ENCODE measurements at places on chromosomes 12 and 14. TPM values are rescaled to one million over a fixed set of nuclear protein-coding genes. Genes with fewer than 3 reads are reported as not detected.
A peak's percentile ranks its signal among the peaks of the same experiment; 100 is the strongest.

The ALX1 gene
- not detected for total RNA-seq

The TAC3 gene
- total RNA-seq: not detected

The HHIPL1 gene
- total RNA-seq: 11.9 TPM

The OTX2 gene
- total RNA-seq: not detected

The RASSF9 gene
- total RNA-seq: 1.9 TPM

- H3K36me3 ChIP-seq: no peaks in the 10 kb centered on the region
- no peak for DNase-seq
- no peak overlapping the region for H3K27ac ChIP-seq
- H3K4me3 ChIP-seq: no peak overlapping the region
Measured at GRCh38 chr12:2129076-2129475, 76.3 kb downstream of the CACNA1C start.

DNA sequence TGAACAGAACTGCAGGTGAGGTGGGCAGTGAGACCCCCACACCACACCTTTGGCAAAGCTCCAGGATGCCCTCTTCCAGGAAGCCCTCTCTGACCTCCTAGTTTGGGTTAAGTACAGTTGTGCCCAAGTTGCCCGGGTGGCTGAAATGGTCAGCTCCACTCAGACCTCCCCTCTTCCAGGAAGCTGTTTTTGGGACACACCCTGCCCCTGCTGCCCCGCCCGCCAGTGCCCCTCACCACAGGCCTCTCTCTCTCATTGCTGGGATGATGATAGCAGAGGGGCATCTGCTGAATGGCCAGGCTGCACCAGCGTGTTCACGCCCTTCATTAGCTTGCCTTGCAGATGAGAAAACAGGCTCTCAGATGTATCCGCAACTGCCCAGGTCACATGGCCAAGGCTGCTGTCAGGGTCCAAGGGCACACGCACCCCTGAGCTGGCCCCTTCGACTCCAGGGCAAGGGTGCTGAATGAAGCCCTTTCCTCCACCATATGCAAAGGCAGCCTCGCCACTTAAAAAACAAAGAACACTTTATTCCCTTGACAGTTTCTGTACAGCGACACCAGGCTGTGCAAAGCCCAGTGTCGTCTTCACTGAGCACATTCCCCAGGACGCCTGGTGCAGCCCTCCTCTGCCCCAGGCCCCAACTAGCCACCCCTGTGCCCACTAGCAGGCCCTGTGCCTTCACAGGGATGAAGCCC lies 15.5 kb downstream of the SLC25A29 start:
- H3K4me3 ChIP-seq: no peak overlapping the region
- DNase-seq: peak; percentile 54
- peaks cover 10% of the 10 kb centered on the region for H3K36me3 ChIP-seq
- peaks cover 7% of the 10 kb centered on the region for H3K4me1 ChIP-seq

- H3K4me1 ChIP-seq: peaks cover 3% of the 10 kb centered on the region
- H3K27ac ChIP-seq: no peak overlapping the region
- H3K27me3 ChIP-seq: no peaks in the 10 kb centered on the region
- H3K36me3 ChIP-seq: no peaks in the 10 kb centered on the region
Measured at GRCh38 chr12:110699591-110700445, 10.9 kb upstream of the HVCN1 start.

DNA sequence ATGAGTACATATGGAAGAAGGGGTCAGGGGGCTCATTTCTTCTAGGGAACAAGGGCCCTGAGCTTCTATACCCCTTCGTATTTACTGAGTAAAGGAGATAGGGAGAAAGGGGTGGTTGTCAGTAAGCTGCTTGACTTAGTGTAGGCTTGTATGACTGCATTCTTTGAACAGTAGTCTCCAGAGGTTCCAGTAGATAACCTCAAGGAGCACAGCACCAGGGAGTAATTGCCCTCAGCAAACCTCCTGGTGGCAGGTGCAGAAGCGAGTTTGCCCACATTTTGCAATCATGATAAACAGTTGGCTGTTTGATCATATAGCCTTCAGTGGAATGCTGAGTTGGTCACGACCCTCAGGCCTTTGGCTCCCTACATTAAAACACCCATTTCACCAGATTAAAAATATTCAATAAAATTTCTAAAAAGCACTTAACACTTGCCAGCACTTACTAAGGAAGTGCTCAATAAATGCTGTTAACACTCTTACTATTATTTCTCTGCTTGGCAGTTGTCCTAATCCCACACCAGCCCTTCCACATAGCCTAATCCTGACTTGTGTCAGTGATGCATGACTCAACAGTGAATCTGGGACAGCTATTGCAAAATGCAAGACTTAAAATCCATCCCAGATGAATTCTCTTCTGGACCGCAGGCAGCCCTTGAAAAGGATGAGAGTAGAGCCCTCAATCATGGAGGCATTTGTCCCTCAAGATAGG lies 3.7 kb upstream of the DHRS4L2 start:
- no peak overlapping the region for H3K27ac ChIP-seq
- DNase-seq: no peak
- no peaks in the 10 kb centered on the region for H3K36me3 ChIP-seq
- H3K27me3 ChIP-seq: no peaks in the 10 kb centered on the region

DNA sequence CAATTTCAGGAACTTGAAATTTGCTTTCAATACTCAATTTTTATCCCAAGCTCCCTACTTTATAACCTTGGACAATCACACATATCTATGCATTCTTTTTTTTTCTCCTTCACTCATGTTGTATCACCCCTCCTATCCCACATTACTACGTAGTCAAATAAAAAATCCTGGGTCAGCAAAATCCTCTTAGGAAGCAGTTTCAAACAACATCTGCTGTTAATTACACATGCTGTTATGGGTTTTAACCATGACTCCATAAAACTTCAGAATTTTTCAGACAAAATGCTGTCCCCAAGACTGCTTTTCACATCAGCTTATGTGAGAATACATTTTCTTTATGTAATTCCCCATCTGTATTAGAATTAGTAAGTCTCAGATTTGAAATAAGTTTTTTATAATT lies 61.7 kb downstream of the LRFN5 start:
- no peaks in the 10 kb centered on the region for H3K36me3 ChIP-seq
- DNase-seq: no peak
- no peaks in the 10 kb centered on the region for H3K27me3 ChIP-seq
- no peak overlapping the region for H3K27ac ChIP-seq

GRCh38 chr12:55246159-55246558 lies 1.8 kb downstream of the OR6C74 start:
- H3K4me1 ChIP-seq: no peaks in the 10 kb centered on the region
- no peak overlapping the region for H3K4me3 ChIP-seq
- H3K36me3 ChIP-seq: no peaks in the 10 kb centered on the region
- no peak for DNase-seq
- H3K27me3 ChIP-seq: no peaks in the 10 kb centered on the region

DNA sequence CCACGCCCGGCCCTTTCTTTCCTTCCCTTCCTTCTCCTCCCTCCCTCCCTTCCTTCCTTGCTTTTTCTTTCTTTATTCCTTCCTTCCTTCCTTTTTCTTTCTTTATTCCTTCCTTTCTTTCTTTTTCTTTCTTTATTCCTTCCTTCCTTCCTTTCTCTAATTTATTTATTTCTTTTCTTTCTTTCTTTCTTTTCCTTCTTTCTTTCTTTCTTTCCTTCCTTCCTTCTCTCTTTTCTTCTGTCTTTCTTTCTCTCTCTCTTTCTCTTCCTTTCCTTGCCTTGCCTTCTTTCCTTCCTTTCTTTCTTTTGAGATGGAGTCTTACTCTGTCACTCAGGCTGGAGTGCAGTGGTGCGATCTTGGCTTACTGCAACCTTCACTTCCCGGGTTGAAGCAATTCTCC lies 15.9 kb downstream of the CCDC177 start:
- no peaks in the 10 kb centered on the region for H3K36me3 ChIP-seq
- H3K4me3 ChIP-seq: no peak overlapping the region
- no peaks in the 10 kb centered on the region for H3K27me3 ChIP-seq
- no peak overlapping the region for H3K27ac ChIP-seq

- no peaks in the 10 kb centered on the region for H3K36me3 ChIP-seq
- H3K4me1 ChIP-seq: no peaks in the 10 kb centered on the region
- no peak overlapping the region for H3K4me3 ChIP-seq
- H3K27me3 ChIP-seq: no peaks in the 10 kb centered on the region
- DNase-seq: no peak
Measured at GRCh38 chr14:29161593-29161992, 395.0 kb downstream of the FOXG1 start.

- H3K27ac ChIP-seq: peak overlapping the region; percentile 92
- H3K27me3 ChIP-seq: no peaks in the 10 kb centered on the region
- no peaks in the 10 kb centered on the region for H3K36me3 ChIP-seq
- H3K4me1 ChIP-seq: peaks cover 16% of the 10 kb centered on the region
- no peak for DNase-seq
Measured at GRCh38 chr12:104958805-104959334, 780 bp upstream of the SLC41A2 start.

GRCh38 chr14:57464008-57464730 lies 29.5 kb downstream of the CCDC198 start:
- H3K4me3 ChIP-seq: no peak overlapping the region
- H3K27ac ChIP-seq: no peak overlapping the region
- DNase-seq: no peak
- no peaks in the 10 kb centered on the region for H3K36me3 ChIP-seq
- no peaks in the 10 kb centered on the region for H3K4me1 ChIP-seq

DNA sequence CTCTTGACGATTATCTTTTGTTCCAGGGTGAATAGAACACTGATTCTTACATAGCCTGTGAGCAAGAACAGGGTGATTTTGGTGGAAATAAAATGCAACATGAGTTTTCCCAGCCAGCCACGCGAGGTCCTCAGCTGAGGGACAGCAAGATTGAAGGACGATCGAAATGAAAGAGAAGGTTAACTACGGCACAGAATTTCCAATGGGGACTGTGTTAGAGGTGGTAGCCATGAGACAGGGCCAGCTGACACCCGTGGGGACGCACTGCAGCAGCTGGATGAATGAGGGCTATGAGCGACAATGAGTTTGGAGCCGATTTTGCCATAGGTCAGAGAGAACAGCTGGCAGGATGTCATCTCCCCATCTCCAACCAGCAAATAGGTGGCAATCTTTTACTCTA lies 243.4 kb upstream of the PELI2 start:
- H3K27ac ChIP-seq: no peak overlapping the region
- no peak for DNase-seq
- no peaks in the 10 kb centered on the region for H3K4me1 ChIP-seq
- no peaks in the 10 kb centered on the region for H3K36me3 ChIP-seq

DNA sequence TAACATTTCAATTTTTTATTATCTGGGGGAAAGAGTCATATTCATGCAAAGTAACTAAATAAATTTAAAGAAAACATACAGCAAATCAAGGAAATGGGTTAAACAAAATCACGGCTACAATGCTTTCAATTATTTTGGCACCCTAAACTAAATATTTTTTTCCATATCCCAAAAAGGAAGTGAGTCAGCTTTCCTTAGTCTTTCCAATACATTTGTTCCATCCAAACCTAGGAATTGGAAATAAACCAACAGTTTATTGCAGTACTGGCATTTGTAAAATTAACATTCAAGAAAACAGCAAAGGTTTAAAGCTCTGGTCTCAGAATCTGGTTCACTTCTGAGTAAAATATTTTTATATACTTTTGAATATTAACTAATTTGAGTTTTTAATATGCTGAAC lies 89.2 kb downstream of the BCL2L14 start:
- no peaks in the 10 kb centered on the region for H3K27me3 ChIP-seq
- H3K4me1 ChIP-seq: no peaks in the 10 kb centered on the region
- DNase-seq: no peak

- H3K4me1 ChIP-seq: peaks cover 6% of the 10 kb centered on the region
- no peak for DNase-seq
- no peaks in the 10 kb centered on the region for H3K36me3 ChIP-seq
- no peak overlapping the region for H3K4me3 ChIP-seq
- H3K27me3 ChIP-seq: no peaks in the 10 kb centered on the region
Measured at GRCh38 chr12:124633365-124634362, 66.3 kb upstream of the NCOR2 start.

- DNase-seq: no peak
- no peaks in the 10 kb centered on the region for H3K36me3 ChIP-seq
- no peaks in the 10 kb centered on the region for H3K27me3 ChIP-seq
Measured at GRCh38 chr12:31222620-31223222, 103.2 kb downstream of the SINHCAF start.

DNA sequence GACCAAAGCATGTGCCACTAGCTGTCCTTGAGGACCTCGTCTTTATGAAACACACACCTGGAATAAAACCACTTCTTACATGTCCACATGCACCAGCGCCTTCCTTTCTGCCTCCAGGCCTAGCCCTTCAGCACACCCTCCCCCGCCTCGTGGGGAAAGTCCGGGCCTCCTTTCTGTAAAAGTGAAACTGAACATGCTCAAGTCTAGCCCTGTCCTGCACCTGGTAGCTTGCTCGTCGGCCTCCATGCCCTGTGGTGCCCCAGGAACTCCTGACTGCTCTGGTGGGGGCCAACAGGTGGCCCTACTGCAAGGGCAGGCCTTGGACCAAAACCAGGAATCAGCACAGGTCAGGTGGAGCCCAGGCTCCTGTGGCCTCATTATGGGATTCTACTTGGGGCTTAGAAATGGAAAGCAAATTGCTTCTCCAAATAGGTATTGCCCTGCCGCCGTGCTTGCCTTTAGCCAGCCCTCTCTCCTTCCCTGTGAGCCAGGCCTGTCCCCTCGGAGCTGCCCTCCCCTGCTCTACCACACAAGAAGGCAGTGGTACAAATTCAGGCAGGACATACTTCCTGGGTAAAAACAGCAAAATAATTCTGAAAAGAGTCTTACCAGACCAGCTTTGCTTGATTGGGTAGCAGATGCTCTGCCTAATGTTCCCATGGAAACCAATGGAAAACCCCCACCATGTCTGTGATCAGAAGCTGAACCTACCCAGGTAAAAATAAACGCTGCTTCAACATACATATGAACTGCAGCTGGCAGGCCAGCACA lies 43.5 kb downstream of the ERH start:
- peak overlapping the region; percentile 85 for H3K27ac ChIP-seq
- no peaks in the 10 kb centered on the region for H3K36me3 ChIP-seq
- no peak for DNase-seq
- H3K4me3 ChIP-seq: no peak overlapping the region
- peaks cover 19% of the 10 kb centered on the region for H3K4me1 ChIP-seq
- H3K27me3 ChIP-seq: no peaks in the 10 kb centered on the region

Data from ascending aorta (tissue), 2 donors.